Astrocyte of the hippocampus (primary cell): ENCODE measurements at places on chromosomes 3 and 15.

DNA sequence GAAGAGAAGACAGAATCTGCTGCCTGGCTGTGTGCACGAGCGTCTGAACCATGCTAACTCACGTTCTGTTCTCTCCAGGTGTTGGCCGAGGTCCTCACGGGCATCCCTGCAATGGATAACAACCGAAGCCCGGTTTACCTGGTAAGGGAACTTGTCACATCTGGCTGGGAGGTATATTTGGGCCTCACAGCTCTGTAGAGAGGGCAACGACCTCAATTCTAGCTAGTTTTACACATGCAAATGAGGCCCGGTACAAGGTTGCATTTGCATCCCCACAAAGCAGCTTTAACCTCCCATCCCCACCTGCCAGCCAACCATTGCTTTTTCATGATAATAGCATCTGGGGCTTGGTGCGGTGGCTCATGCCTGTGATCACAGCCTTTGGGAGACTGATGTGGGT, 22.0 kb upstream of the TATDN2 start:
- DNase-seq: no peak

DNA sequence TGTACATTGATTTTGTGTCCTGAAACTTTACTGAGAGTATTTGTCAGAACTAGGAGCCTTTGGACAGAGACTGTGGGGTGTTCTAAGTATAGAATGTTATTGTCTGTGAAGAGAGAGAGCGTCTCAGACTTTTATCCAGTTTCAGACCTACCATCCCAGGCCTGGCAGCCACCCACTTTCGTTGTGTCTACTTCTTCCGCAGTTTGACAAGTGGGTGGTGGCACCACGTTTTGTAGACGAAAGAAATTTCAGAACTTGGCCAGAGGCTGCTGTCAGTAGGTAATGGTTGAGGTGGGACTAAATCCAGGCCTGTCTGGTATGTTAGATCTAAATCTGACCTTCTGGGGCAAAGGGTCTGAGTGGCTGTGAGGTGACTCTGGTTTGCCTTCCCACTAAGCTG, 13.4 kb upstream of the TRAK1 start:
- no peak for DNase-seq

- no peak for DNase-seq
These were observed 12.6 kb upstream of the COL8A1 start for GRCh38 chr3:99625643-99626416.

DNA sequence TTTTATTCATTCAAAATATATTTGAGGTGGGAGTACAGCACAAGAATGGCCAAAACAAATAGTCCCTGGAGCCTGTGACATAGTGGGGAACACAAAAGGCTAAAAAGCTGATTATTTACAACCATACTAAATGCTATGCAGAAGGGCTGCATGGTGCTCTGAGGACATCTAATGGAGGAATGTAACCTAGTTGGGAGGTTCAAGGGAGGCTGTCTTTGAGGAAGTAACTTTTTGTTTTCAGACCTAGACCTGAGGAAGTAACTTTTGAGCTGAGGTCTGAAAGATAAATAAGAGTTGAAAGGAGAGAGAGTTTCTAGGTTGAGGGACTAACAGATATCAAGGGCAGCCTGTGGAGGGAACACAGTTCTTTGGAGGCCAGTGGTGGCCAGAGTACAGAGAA, 34.8 kb upstream of the RASA2 start:
- peak; percentile 80 for DNase-seq

- no peak for DNase-seq
These were observed 510.5 kb downstream of the NSUN3 start for GRCh38 chr3:94573337-94573736.

GRCh38 chr3:29892976-29893554, 612.2 kb downstream of the RBMS3 start:
- DNase-seq: no peak

DNA sequence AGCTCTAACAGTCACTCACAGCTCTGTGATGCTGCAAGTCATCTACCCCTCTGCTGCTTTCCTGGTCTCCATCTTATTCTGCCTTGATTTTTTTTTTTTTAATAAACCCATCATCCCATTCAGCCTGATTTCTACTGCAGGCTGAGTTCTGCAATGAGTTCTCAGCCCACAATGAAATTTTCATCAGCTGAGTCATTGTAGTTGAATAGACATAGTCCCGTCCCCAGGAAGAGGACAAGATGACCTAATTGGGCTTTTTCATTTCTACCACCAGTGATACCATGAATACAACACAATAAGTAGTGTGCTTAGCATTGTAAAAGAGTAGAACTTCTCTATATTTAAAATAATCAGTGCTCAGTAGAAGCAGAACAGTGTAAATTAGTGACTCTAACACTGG, 59.3 kb downstream of the C3orf85 start:
- DNase-seq: peak; percentile 76

DNA sequence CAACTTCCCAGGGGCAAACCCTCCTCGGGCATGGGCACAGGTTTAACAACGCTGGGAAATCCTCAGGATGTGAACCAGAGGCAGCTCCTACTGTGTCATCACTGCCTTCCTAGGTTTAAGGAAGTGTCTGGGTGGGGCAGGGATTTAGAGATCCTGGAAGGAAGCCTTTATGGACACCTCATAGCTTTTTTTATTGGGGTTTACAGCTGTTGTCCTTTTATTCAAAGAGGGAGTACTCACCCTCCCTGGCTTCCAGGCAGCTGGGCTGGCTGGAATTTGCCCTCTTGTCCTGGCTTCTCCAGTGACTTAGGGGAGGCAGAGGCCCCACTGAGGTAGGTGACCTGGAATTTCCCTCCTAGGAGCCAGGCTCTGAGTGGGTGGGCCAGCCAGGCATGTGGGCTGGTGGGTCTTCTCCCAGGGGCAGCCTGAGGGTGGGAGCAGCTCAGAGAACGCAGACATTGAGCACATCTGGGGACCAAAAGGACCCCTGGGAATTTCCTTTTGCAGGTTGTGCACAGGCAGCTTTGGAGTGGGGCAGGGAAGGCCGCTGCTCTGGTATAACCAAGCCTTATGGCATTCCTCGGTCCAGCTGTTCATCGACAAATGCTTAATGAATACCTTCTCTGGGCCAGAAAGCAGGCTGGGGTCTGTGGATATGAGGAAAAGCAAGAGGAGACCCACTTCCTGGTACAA, 13.5 kb upstream of the FAM3D start:
- DNase-seq: no peak

- no peak for DNase-seq
These were observed 3.1 kb upstream of the WDR49 start for GRCh38 chr3:167656821-167657220.

GRCh38 chr15:76368122-76368621, 31.6 kb downstream of the ISL2 start:
- DNase-seq: peak; percentile 58

GRCh38 chr3:45066109-45066801, 40.2 kb downstream of the CLEC3B start:
- no peak for DNase-seq

- no peak for DNase-seq
These were observed 43.8 kb downstream of the POMGNT2 start for GRCh38 chr3:43062040-43062563.

DNA sequence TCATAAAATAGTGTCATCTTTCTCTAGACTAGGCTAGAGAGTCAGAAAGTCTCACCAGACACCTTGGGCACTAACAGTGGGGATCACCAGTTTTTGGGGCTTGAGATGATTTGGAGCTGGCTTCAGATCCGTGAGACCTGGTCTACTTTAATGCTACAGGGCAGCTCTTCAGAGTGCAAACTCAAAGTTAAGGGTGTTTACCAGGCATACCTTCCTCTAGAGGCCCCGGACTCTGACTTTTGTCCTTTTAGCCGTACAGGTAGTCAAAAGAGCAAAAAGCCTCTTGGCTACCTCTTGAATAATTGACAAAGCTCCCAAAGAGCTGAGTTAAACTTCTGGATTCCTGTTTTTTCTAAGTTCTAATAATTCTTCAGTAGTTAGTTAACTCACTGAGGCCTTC, 41.4 kb upstream of the CCR4 start:
- DNase-seq: no peak

DNA sequence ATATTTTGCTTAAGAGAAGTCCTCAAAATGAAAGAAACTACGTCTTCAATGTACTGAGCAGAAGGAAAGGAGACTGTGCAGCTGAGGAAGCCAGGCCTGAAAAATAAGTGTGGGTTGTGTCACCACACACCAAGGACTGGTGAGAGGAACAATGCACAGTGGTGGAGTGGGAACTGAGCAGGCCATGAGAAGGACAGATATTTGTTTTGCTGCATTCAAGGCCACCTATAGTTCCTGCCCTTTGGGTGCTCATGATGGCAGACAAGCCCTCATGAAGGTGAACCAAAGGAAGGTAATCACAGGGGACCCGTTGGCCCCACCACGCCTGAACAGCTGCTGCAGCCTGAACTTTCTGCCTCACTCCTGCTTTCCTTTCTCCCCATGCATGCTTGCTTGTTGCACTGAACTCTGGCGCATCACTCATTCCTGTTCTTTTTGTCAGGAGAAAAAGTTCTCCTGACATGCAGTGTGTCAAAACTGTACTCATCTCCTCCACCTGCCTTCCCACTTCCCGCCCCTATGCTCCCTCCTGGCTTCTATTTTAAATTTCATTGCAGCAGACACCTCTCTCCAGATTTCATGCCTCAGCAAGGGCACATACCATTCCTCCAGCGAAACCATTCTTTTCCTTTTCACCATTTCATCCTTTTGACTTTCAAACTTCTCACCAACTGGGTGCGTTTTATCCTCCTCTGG, 2.2 kb upstream of the RNF7 start:
- no peak for DNase-seq

DNA sequence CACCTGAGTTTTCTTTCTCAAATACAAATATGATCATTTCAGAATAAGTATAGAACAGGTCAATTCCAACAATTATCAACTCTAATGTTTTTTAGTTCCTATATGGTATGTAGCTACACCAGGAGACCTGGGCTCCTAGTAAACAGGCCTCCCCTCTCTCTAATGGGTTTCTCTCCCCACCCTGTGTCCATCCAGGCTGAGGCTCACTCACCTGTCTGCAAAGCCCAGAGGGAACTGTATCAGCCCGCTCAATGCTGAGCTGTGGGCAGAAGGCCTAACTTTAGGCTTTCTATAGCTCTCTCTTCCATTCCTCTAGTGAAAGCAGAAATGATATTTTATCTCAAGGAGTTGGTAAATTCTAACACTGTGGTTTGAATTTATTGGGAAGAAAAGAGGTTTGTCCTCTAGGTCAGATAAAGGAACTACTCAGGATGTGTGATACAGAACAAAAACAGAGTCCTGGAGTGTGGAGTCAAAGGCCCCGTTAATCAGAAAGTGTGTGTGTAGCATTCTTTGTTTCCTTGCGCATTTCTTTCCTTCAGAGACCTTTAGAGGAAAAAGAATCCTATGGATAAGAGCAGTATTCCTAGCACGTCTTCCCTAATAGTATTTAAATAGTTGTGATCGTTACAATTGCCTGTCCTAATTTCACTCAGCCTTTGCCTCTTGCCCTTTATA, 408.9 kb downstream of the PYDC2 start:
- no peak for DNase-seq

DNA sequence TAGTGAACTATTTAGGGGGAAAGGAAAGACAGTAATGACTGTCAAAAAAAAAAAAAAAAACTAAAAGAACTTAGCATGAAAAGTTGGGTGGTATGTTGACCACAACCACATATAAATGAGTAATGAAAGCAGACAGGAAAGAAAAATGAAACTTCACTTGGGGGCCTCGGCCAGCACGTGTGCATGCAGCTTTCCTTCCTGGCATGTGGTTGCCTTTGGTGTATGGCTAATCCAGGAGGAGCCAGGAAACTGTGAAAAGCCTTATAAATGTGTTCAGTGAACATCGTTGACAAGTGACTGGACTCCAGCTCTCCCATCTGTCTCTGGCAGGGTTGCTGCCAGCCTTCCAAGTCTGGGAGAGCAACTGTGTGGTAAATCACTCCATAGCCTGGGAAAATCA, 195.1 kb downstream of the DTWD1 start:
- peak; percentile 68 for DNase-seq

DNA sequence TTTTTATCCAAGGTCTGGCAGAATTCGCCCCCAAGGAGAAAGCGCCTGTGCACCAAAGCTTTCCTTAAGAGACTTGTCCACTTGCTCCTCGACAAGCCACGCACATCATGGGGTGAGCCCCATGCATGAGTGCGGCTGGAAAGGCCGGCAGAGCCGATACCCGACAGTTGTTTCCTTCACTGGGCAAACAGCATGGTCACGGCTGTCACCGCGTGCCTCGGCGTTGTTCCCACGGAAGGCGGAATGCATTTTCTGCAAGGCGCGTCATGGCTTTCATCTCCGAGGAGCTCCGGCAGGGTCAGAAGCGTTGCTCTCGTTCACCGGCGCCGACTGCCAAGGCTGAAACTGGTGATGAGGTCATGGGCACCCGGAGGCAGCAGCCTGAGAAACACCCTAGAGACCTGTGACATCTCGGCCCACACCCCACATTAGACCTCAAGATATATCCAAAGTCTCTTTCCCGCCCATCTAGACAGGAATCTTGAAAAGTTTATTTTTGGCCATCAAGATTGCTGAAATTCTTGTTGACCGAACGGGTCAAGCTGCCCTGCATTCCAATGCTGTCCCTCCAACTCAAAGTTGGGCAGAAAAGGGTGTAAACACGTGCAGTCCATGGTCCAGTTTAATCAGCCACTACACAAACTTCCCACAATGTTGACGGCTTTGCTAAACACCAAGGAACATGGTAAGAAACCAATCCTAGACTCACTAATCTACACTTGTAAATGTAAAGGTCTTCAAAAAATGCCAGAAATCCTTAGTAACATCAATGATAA, 604 bp upstream of the TJP1 start:
- DNase-seq: peak; percentile 90

GRCh38 chr3:127794402-127794801, 27.9 kb downstream of the MGLL start:
- no peak for DNase-seq

DNA sequence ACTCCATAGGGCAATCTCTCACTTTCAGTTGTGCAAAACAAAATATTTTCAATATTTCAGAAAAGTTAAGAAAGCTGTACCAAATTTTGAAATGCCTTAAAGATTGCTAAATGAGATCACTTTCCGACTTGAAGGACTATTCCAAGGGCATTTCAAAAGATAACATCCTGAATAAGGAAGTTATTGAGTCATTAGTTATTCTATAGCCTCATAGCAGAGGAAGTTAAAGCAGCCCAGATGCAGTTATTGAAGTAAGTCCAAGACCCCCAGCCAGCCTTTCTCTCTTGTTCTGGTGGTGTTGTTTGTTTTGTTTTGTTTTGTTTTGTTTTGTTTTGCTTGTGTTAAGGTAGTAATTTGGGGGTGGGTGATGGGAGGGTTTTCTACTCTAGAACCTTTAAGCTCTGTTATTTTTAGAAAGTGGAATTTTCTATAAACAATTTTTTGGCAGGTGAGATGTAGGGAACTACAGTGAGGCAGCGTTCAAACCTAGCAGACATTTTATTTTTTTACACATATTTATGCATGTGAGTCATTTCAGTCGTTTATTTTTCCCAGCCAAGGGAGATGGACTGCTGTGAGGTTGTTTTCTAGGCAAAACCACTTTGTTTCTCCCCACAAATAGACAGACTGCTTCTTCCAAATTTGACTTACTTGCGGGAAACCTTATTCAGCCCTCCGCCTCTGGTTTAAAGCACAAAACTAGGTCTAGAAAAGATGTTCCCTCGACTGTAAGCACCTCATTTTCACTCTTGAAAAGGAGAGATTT, 216.3 kb upstream of the ARPP21 start:
- peak; percentile 84 for DNase-seq
